AG04450 (cell line): ENCODE measurements at places on chromosomes 1 and 21.

GRCh38 chr1:79711001-79711431 is 704.5 kb upstream of the ADGRL4 start:
- no peak for DNase-seq

GRCh38 chr1:202004711-202005110 is 5.7 kb upstream of the ELF3 start:
- DNase-seq, result no peak

- no peak for DNase-seq
These were observed 618 bp upstream of the FOXD3 start for GRCh38 chr1:63321785-63322113.

GRCh38 chr1:154867841-154868605 is 2.1 kb downstream of the KCNN3 start:
- DNase-seq, result no peak

- DNase-seq, result peak; percentile 77
These were observed 48.9 kb downstream of the INKA2 start for GRCh38 chr1:111690306-111690617.

DNA sequence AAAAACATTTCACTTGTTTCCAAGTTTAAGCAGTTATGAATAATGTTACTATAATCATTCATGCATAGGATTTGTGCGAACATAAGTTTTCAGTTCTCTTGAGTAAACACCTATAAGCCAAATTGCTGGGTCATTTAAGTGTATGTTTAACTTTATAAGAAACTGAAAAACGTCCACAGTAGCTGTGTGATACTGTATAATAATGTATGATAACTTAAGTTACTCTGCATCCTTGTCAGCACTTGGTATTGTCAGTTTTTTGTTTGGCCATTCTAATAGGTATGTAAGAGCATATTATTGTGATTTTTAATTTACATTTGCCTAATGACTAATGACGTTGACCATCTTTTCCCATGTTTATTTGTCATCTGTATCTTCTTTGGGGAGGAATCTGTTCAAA is 14.4 kb upstream of the SLC35A3 start:
- DNase-seq, result no peak

GRCh38 chr1:94884106-94884505 is 42.8 kb downstream of the CNN3 start:
- DNase-seq, result no peak

DNA sequence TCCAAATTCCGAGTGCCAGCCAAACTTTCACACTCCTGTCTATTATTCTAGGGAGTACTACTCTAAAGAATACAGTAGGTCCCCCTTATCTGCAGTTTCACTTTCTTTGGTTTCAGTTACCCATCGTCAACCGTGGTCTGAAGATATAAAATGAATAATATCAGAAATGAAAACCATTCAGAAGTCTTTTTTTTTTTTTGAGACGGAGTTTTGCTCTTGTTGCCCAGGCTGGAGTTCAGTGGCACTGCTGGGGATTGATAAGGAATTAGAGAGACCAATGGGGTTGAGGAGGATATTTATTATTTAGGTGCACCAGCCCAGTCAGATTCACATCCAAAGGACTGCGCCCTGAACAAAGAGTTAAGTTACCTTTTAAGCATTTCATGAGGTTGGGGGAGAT is 52.9 kb upstream of the SRSF10 start:
- no peak for DNase-seq

GRCh38 chr1:91883470-91883869 is 2.5 kb downstream of the TGFBR3 start:
- no peak for DNase-seq

GRCh38 chr1:184479435-184480167 is 92.8 kb downstream of the C1orf21 start:
- DNase-seq, result no peak

- no peak for DNase-seq
These were observed 33.8 kb downstream of the PATJ start for GRCh38 chr1:61776091-61776490.

GRCh38 chr1:20640183-20640597 is 6.9 kb downstream of the PINK1 start:
- no peak for DNase-seq

- DNase-seq, result no peak
These were observed 41.2 kb downstream of the TDRD5 start for GRCh38 chr1:179632868-179633267.

- DNase-seq, result no peak
These were observed 396.6 kb downstream of the DPYD start for GRCh38 chr1:97524211-97524610.

DNA sequence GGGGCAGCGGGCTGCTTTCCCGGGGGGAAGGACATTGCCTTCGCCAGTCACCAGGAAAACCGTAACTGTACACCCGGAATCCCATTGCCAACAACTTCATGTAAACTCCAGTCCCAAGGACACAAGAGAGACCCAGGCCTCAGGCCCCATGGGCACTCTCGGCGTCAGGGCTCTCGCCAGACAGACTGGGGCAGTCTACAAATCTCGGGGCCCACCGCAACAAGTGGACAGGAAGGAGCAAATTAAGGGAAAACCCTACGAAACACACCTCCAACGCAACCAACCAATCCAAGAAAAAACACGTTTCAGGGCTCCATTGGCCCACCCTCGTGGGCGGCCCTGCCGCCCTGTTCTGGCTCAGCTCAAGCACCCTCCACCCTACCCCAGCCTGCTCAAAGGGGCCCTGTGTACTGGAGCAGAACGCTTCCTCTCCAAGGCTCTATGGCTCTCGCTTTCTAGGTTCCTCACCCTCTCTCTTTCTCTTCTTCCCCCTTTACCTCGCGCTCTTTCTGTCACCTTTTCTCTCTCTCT is 4.6 kb upstream of the ZNF678 start:
- no peak for DNase-seq

DNA sequence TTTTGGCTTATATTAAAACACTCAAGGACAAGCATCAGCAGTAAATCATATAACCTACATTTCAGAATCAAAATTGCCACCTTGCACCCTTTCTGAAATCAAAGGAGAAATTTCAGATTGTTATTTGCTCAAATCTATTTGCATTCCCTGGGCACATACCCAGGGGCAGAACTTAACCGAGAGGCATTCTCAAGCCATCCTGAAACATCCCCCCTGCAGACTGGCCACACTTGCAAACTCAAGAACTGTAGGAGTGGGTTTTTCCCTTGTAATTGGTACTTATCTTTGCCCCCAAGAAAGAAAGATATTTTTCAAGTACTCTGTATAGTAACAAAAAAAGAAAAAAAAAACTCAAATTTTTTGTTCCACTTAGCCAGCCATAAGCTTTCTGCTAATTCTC is 213.6 kb upstream of the ESRRG start:
- DNase-seq, result no peak

GRCh38 chr21:46454634-46455390 is 3.9 kb upstream of the DIP2A start:
- DNase-seq, result no peak

GRCh38 chr1:10629816-10630571 is 155.2 kb downstream of the PEX14 start:
- DNase-seq, result no peak

DNA sequence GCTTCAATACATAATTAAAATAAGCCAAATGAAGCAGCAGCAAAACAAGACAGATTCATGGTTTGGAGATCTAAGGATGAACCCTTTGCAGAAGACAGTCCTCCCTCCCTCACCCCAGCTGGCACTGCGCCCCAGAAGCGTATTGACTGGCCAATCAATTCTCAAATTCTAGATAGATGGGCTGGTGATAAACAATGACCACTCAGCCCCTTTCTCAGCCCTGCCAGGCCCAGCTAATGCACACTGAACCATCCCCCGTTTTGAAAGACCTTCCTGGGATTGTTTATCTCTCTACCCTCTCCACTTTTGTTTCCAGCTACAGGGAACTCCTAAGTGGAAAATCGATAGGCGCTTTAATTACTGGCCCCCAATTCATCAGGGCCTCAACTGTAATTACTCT is 29.0 kb downstream of the TNR start:
- no peak for DNase-seq

GRCh38 chr1:109112652-109113285 is 1.1 kb upstream of the ELAPOR1 start:
- DNase-seq, result peak; percentile 66

DNA sequence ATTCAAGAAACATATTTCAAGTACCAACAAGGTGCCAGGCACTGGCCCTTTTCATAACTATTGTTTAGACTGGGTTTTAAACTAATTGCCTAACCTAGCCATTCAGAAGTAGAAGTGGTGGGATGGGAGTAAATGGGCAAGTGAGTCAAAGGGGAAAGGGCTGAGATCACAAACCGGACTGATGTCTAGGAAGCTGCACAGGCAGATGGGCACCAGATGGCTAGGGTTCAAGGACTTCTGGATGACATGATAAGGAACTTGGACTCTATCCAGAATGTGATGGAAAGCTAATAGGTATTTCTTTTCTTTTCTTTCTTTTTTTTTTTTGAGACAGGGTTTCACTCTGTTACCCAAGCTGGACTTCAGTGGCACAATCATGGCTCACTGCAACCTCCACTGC is 46.6 kb downstream of the LYST start:
- DNase-seq, result no peak

DNA sequence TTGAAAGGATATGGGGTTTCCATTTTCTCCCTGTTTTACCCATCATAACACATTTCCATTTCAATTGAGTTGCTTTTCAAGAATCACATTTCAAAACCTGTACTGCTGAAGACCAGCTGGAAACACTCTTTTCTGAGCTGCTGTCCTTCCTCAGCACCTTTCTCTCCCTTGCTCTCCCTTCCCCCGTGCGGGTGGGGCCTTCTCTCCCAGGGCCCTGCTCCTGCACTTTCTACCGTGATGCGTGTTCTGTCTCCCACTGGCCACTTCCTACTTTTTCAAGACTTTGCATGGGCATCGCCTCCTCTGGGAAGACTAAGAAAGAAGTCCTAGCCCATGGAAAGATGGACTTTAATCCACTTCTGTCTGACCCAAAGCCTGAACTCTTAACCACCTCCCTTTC is 390.4 kb downstream of the PTPRU start:
- DNase-seq, result no peak

- no peak for DNase-seq
These were observed 10.3 kb upstream of the AGTRAP start for GRCh38 chr1:11725616-11726015.

GRCh38 chr1:8351693-8352470 is 34.0 kb downstream of the SLC45A1 start:
- DNase-seq, result no peak

GRCh38 chr1:215114154-215114933 is 31.8 kb downstream of the KCNK2 start:
- peak; percentile 34 for DNase-seq

GRCh38 chr1:185849014-185849413 is 114.8 kb downstream of the HMCN1 start:
- DNase-seq, result no peak

DNA sequence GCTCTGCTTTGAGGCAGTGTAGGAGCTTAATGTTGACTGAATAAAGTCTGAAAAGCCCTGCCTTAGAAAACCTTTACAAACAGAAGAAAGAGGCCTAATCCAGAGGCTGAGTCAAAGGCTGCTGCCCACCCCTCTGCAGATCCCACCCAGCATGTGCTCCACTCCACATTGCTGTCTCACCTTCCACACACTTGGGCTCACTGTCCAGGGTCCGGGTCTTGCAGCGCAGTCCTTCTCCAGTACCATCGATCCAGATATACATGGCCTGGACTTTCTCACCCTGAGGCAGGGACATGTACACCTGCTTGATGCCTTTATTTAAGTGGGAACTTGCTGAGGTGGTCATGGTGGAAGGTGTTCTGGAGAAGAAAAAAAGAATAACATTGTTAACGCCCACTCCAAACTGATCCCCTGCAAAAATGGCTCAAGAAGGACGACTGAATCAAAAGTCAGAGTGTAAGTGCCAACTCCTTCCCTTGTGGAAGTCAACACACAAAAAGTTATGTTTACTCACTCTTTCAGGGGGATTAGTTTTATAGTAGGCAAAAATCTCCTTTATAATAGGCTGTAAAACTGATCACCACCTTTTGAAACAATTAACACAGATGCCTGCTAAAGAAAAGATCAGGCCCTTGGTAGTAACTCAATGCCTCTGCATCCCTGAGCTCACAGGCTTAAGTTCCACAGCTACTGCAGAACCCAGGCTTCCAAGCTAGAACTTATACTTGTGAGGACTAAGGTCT is 3.0 kb downstream of the GLUL start:
- DNase-seq, result no peak

GRCh38 chr21:17794518-17795145 is 24.5 kb downstream of the C21orf91 start:
- no peak for DNase-seq

GRCh38 chr1:78627321-78627720 is 7.1 kb downstream of the IFI44L start:
- DNase-seq, result no peak

GRCh38 chr1:242605521-242605920 is 81.0 kb upstream of the PLD5 start:
- DNase-seq, result no peak

- DNase-seq, result no peak
These were observed 357.0 kb upstream of the PRMT6 start for GRCh38 chr1:106699433-106699832.

DNA sequence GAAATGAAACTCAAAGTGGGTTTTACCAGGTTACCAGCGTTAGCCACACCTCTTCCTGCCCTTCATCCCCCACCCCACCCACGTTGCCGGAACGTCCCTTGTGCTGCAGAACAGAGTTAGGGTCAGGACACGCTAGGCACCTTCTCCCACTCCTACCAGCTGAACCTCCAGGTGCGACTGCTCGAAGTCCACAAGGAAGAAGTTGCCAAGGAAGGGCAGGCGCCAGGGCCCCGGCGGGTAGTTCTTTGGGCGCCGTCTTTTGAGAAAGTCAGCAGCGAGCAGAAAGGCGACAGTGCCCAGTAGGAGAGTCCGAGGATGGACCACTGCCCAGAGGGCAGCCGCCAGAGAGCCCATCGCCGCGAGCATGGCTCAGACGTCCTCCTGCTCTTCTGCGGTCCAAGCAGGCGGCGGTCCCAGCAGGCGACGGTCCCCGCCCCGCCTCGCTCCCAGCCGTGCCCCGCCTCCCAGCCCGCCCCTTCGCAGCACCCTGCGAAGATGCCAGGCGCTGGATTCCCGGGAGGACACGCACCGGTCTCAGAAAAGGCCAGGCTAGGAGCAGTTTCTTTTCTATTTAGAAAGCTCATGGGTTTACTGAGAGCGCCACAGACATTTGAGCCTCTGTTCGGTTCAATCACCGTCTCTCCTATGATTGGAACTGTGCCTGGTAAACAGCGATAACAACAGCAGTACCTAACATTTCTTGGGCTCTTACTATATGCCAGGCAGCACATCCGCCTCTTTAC is at the start of gene CYP2J2:
Gene CYP2J2, minus strand, starts transcription at position 393 of the 743 bp plus-strand sequence. Its CDS starts 27 bp downstream, at position 366.
- DNase-seq, result no peak

- DNase-seq, result no peak
These were observed 85.5 kb downstream of the RIPK4 start for GRCh38 chr21:41681348-41681801.

- no peak for DNase-seq
These were observed 142.5 kb upstream of the DPT start for GRCh38 chr1:168871531-168871930.
